ENCODE measurements at places on chromosomes 4 and X.

GRCh38 chr4:83329521-83330110, 5.0 kb downstream of the HPSE start:
- no peak for DNase-seq

DNA sequence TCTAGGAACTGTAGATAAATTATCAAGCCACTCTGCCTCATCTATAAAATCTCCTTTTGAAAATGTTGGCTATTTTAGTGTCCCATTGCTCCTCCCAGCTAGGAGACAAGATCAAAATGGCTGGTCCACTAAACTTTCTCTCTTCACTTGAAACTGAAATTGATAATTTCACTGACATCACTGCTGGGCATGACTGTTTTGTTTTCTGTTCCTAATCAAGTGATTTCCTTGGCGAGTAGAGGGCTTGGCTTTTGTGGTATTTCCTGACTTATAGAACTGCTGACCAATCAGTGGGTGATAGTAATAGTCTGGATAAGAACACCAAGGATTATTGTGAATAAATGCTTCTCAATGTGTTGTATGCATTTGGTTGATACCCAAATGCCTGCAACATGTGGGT, 2152.9 kb downstream of the ARAP2 start:
- no peak for DNase-seq

- no peak for DNase-seq
Measured at GRCh38 chr4:81606166-81606565, 134.5 kb upstream of the RASGEF1B start.

DNA sequence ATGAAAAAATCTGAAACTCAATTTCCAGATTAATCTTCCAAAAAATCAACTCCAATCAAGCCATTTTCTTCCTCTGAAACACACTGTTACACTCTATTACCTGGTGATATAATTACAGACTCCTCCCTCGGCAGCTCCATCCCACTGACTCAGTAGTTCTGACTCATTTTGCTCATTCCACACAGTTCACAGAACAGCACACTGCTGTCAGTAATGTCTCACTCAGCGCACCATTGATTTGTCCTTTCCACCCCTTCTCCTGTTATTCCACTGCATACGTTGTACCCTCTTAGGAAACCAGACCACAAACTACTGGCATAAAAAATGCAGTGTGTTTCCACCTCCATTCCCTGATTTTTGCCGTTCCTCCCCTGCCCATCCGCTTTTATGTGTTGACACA, 212.7 kb downstream of the SLIT2 start:
- DNase-seq: peak; percentile 58

DNA sequence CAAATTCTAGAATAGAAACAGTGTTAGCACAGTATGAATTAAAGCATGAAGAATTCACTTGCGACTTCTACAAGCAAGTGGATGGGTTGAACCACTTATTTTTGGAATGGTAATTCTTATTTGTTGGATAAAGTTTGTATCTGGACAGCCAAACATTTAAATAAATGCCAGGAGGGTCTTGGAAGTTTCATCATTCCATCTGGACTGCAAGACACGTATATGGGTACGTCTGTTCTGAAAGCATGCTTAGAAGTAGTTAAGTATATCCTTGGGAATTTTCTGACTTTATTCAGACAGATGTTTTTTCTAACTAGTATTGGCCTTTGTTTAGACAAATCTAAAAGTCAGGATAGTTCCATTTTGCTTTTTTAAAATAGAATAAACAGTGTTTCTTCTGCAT, 77.5 kb upstream of the CASK start:
- DNase-seq: no peak

DNA sequence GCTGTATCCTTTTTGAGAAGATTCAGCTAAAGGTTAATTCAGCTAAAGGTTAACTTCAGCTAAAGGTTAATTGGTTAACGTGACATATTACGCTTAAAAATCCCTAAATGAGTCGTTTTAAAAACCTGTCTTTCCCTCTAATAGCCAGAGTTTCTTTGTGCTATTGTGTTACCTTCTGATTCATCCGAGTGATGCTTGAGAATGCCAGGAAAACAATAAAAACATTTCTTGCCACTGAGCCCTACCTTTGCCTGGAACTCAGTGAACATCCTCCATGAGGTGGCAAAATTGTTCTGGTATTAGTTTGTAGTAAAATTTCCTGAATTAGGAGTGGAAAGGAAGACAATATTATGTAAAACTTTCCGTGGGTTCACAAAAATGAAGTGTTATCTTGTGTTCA, 13.7 kb upstream of the TMPRSS11E start:
- no peak for DNase-seq

DNA sequence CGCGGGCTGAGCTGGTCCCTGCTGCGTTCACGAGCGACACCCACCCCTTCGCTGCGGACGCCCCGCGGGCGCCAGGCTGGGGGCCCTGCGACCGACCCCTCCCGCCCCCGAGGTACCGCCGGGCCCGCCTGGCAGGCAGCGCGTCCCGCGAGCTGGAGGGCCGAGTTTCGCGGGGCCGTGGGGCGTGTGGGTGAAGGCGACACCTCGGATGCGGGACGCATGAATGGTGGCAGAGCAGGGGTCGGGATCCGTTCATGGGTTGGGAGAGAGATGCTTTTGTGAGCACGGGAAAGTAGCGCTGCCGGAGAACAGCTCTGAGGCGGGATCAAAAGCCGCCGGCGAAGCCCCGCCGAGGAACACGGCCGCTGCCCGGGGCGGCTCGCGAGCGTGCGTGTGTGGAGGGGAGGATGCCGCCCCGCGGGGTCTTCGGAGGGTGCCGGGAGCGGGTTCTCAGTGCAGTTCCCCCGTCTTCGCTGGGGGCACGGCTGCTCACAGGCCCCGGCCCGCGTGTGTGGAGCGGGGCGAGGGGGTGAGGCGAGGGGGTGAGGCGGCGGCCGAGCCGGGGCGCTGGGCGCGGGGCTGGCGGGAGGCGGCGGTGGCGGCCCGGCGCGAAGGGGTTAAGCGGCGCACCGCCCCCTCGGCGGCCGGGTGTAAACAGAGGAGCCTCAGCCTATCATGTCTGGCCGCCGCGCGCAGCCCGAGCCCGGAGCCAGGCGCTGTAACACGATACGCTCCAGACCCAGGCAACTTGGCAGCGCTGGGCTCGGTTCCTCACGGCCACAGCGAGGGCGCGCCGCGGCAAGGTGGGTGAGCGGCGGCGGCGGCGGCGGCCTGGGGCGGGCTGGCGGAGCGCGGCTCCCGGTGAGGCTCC, 205.3 kb downstream of the TENM3 start:
- DNase-seq: peak; percentile 94

- peak; percentile 29 for DNase-seq
Measured at GRCh38 chr4:23332313-23332712, 557.5 kb downstream of the PPARGC1A start.

GRCh38 chr4:72997409-72997808, 72.1 kb downstream of the COX18 start:
- DNase-seq: peak; percentile 34

DNA sequence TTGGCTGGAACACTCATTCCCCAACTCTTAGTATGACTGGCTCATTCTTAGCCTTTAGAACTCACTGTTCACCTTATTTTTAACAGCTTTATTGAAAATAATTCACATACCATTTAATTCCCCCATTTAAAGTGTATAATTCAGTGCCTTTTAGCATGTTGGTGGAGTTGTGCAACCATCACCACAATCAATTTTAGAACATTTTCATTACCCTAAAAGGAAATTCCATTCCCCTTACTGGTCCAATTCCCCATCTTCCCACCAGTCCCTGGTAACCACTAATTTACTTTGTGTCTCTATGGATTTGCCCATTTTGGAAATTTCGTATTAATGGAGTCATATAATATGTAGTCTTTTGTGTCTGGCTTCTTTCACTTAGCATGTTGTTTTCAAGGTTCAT, 19.7 kb downstream of the NHSL2 start:
- DNase-seq: no peak

- peak; percentile 53 for DNase-seq
Measured at GRCh38 chr4:67988991-67989390, 25.7 kb upstream of the TMPRSS11A start.

DNA sequence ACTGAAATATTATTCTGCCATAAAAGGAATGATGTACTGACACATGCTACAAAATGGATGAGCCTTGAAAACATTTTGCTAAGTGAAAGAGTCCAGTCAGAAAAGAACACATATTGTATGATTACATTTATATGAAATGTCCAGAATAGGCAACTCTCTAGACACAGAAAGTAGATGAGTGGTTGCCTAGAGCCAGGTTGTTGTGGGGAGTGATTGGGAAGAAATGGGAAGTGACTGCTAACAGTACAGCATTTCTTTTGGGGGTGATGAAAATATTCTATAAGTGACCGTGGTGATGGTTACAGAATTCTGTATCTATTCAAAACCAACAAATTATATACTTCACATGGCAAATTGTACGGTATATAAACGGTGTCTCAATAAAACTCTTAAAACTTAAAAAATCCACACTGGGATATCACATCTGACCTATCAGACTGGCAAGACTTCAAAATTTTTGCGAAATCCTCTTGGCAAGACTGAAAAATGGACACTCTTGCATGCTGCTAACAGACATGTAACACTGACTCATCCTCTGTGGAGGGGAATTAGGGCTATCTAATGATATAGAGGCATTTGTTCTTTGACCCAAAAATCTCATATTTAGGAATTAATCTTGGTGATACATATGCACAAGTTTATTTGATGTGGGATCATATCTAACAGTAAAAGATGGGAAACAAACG, 71.8 kb downstream of the FAM13A start:
- peak; percentile 58 for DNase-seq

DNA sequence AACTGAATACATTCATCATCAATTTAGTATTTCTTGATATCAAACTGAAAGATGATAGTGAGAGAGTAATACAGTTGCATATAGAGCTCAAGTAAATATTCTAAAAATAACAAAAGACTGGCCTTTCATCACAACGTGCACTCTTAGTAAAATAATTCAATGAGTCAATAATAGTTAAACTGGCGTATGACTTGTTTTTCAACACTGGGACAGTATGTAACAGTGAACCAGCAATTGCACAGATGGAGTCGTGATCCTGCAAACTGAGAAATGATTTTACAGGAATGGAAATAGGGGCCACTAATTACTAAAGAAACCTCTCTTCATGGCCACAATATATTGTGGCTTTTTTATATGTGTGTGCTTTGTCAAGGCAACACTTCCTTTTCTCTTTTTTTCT, 137.4 kb downstream of the SLC4A4 start:
- no peak for DNase-seq

DNA sequence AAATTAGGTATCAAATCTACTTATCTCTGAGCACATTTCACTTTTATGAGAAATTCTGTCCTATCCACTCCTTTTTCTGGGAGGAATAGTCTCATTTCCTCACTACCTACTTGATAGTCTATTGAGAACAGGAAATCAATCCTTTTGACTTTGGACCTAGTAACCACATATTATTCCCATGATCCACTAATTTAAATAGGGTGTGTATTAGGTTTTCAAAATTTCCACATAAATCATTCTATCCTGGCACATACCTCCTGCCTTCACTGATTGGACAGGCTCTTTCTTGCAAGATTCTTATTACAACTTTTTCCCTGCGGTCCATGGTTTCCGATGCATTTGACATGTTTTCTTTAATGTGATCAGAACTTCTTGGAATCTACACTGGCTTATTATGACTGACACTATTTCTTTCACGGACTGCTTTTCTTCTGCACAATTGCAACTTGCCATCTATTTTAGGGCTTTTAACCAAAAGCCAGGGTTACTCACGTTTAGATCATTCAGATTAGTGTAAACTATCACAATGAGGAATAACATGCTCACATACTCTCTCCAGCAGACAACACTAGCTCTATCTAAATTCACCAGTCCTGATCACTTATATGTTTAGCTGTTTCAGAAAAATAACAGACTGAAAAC, 419.9 kb upstream of the SLIT2 start:
- peak; percentile 48 for DNase-seq

- DNase-seq: no peak
Measured at GRCh38 chrX:97494756-97495372, 611.2 kb downstream of the RPA4 start.

DNA sequence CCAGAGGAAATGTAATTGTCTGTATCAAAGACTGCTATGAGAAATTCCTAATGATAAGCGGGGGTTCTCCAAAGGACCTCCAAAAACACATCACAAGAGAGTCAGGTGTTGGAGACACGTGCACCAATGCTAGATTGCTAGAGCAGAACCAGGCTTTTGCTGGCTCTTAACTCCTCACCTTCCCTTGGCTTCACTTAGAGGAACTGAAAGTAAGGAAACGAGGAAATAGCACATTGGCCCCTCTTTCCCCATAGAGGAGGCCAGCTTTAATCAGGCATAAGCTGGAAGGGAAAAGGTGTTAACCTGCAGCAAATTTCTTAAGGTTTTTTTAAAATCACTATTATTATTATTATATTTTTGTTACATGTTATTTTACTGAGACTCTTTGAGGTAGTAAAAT, 13.6 kb downstream of the OTC start:
- DNase-seq: no peak

GRCh38 chr4:85769009-85769408, 294.1 kb downstream of the ARHGAP24 start:
- DNase-seq: no peak

- DNase-seq: peak; percentile 86
Measured at GRCh38 chr4:112296949-112297880, at the start of gene ALPK1. Gene ALPK1 (plus strand): TSS chr4:112297369.

DNA sequence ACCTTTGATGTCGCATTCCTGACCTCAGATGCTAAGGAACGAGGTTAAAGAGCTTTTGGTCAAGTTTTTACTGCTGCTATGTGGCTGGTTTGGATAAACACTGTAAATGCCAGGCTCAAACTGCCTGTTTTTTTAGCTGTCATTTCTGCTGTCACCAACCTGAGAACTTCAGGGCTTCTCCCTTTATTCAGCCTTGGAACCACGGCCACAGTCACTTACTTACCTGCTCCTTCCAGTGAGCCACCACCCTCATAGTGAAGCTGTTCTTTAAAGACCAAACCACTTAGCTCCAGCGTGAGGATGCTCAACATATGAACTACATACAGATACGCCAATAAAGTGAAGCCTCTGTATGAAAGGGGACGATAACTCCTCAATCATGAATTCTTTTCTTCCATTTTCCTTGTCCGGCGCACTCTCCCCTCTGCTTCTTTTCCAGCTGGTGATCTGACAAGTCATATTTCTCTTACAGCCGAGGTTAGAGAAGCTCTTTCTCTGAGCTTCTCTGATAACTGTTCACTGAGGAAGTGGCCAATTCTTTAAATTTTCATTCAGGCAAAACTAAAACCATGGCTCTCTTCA, 152.8 kb upstream of the ANK2 start:
- no peak for DNase-seq

- no peak for DNase-seq
Measured at GRCh38 chr4:142202404-142203332, 566.3 kb downstream of the IL15 start.

DNA sequence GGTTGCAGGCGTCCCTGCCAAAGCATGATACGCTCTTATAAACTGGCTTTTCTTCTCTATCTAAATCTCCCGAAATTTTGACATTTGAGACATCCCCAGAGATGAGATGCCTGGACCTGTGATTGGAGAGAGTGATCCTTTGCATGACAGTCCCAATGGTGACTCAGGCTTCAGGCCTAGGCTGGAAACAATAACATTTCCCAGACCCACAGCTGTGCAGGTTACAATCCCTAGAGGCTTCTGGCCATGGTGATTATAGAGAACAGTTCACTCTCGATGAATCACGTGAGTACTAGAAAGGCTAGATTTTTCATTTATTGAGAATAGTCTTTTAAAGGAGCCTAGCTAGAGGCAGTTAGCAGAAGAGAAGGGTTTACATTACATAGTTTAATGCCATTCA, 75.9 kb downstream of the SPATA18 start:
- DNase-seq: peak; percentile 16

All from astrocyte of the spinal cord (primary cell).